ENCODE measurements at places on chromosomes 2 and 18.

DNA sequence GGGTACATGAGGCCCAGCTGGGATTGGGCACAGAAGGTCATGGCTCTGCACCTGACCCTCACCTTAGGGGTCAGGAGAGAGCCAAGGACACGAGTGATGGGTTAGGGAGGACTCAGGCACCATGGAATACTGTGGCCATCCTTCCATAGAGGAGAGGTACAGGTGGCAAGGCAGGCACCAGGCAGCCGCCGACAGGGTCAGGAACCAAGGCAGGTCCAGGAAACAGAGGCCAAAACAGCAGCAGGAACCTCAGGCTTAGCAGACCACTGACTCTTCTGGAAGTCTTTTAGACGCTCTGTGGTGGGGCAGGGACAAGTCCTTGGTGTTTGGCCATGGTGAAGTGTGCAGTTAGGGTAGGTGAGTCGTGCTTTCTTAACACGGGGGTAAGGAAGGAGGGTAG is 128.0 kb downstream of the NEDD4L start:
- DNase-seq = no peak

DNA sequence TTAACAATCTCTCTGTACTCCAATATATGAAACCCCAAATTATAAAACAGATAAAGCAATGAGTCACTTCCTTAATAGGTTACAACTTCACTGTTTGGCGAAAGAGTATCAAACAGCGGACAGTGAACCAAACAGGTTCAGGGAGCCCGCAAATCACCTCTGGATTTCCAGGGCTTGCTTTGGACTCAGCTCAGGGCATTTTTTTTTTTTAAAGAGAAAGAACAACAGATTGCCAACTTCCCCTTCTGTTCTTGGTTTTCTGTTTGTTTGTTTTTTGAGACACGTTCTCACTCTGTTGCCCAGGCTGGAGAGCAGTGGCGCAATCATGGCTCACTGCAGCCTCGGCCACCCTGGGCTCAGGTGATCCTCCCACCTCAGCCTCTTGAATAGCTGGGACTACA is 52.7 kb downstream of the ABCB11 start:
- peak; percentile 34 for DNase-seq

- DNase-seq = no peak
Observed at GRCh38 chr2:235244255-235245220, 249.3 kb upstream of the AGAP1 start.

GRCh38 chr2:228673876-228674554 is 492.5 kb upstream of the SPHKAP start:
- DNase-seq = no peak

DNA sequence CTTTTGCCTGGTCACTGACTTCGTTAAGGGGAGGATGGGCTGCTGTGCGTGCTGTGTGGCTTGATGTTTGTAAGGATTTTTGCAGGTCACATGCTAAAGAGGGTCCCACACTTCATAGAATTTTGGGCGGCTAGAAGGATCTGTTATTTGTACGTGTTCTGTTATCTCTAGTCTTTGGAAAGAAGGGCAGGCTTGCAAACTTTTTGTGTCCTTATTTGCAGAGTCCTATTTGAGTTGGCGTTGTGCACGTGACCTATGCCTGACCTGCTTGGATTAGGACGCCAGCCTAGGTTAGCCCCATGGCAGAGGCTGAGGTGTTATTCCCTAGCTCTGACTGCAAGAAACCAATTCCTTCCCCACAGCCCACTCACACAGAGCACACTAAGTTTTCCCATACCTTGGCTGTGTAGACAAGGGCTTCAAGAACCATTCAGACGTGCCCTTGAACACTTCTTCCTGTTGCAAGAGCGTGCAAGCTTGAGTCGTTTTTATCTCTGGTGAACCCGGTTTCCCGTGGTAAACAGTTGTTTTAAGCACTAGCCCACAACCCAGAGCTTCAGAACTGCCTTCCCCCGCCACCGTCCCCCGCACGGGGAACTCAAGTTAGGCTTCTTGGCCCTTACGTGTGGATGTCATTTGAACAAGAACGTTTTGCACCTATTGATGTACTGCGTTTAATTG is 94.6 kb downstream of the LDLRAD4 start:
- peak; percentile 77 for DNase-seq

GRCh38 chr2:7835693-7836680 is 845.9 kb upstream of the ID2 start:
- DNase-seq = peak; percentile 27

- no peak for DNase-seq
Observed at GRCh38 chr2:164979113-164979512, 23.8 kb upstream of the SLC38A11 start.

DNA sequence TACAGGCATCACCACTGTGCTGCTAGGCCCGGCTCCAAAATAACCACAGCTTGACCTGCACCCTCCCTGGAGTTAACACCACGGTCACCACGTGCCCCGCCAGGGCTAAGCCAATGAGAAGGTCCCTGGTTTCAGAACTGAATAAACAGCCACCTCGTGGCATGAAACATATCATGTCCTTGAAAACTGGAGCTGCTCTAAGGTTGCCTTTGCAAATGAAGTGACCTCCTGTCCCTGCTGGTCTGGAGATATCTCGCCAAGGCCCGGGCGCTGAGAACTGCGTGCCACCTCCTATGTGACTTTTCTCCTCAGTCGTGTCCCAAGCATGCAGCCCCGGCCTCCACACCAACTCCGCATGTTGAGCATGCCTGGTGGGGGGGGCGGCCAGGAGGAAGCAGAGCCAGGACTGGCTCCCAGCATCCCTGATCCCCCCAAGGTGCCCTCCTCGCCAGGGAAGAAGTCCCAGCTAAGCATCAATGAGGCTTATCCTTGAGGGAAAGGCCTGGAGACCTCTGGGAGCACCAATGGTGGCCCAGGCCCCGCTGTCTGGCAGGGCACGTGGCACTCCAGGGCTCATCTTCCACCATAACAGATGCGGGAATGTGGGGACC is 16.3 kb upstream of the KCNG2 start:
- DNase-seq = no peak

- DNase-seq = no peak
Observed at GRCh38 chr2:12816379-12817306, 99.9 kb downstream of the TRIB2 start.

GRCh38 chr2:203591642-203592041 is 56.5 kb upstream of the RAPH1 start:
- DNase-seq = peak; percentile 7

- no peak for DNase-seq
Observed at GRCh38 chr2:119706221-119706620, 27.2 kb downstream of the TMEM177 start.

GRCh38 chr18:48583573-48583972 is 44.7 kb downstream of the CTIF start:
- no peak for DNase-seq

GRCh38 chr2:196239622-196240587 is 68.5 kb upstream of the STK17B start:
- peak; percentile 91 for DNase-seq

DNA sequence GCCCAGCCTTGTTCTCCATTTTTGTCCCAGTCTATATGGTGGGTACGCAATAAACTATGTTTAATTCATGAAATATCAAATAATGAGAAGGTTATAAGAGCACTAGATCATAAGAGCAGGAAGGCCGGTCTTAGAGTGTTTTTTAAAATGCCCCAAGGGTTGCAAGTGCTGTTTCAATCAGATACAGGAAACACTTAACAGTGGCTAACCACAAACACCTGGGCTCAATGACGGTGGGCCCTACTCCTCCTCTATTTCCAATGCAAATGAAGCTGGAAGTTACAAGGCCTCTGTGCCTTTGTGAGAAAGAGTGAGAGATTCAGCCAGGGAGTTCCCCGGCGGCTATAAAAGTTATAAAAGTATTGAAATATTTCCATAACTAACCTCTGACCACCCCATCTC is 18.9 kb upstream of the WDR33 start:
- DNase-seq = peak; percentile 39

DNA sequence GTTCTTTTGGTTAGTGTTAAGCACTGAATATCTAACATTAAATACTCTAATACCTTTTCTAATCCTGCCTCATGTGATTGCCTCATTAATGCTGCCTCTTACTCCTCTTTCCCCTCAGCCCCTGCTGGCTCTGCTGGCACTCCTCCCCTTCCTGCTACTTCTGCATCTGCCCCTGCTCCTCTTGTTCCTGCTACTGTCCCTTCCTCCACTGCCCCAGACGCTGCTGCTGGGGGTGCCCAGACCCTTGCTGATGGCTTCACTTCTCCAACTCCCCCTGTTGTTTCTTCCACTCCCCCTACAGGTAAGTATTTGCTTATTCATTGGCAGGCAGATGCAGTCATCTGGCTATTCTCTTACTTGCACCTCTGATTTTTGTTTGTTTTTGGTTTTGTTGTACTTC is 68.5 kb downstream of the ABI2 start:
- DNase-seq = no peak

GRCh38 chr2:170213651-170214050 is 35.7 kb downstream of the MYO3B start:
- peak; percentile 32 for DNase-seq

GRCh38 chr2:58853420-58853819 is 612.3 kb upstream of the FANCL start:
- DNase-seq = no peak

DNA sequence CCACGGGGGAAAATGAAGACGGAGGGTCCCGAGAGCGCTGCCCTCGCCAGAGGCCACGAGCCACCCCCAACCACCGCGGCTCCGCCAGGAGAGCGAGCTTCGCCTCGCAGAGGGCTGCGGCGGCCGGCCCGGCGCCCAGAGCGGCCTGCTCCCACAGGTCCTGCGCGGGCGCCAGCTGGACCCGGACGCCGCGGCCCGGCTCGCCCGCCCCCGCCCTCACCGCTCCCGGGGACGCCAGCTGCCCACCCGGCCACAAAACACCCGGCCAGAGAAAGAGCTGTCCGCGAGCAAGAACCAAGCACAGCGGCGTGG is 709 bp downstream of the PTPN2 start:
- peak; percentile 31 for DNase-seq

DNA sequence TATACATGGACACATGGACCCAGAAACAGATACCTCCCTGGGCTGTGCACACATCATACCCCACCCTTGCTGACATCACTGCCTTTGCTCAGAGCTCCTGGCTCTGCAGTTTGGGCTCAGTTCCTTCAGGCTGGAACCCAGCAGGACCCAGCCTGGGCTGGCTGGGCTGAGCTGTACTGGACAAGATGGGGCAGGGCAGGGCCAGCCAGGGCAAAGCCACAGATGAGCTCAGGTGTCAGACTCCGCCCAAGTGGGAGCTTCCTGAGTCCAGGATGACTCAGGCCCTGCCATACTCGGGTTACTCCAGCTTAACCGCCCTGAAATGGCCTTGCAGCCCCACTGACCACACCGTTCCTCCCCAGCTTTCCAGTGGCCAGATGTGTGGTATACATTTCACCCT is 284.9 kb downstream of the OSR1 start:
- DNase-seq = no peak

GRCh38 chr2:150788426-150789140 is 301.1 kb upstream of the RND3 start:
- no peak for DNase-seq

DNA sequence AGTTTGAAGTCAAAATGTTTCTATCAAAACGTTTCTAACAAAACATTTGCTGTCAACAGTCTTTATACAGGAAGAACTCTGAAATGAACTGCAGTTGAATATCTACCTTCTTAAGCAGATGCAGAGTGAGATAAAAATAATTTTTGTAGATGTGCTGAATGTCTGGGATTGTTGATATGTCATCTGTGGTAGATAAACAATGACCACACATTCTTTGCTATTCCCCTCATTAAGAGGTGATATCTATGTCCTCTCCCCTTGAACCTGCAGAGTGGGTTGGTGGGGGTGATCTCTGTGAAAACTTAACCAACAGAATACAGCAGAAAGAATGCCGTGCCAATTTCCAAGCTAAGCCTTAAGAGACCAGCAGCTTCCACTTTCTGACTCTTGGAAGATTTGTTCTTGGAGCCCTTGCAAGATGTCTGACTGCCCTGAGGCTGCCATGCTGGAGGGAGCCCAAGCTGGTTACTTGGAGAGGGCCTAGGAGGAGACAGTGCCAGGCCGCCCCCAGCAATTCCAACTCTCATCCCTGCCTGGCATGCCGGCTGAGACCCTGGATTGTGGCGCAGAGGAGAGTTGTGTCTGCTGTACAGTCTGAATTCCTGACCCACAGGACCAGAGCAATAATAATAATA is 80.8 kb downstream of the COLEC12 start:
- peak; percentile 14 for DNase-seq

- no peak for DNase-seq
Observed at GRCh38 chr2:68134554-68134953, 23.1 kb upstream of the PNO1 start.

GRCh38 chr2:221423210-221423804 is 148.8 kb downstream of the EPHA4 start:
- DNase-seq = no peak

GRCh38 chr2:15909157-15909556 is 31.2 kb upstream of the MYCN start:
- DNase-seq = no peak

DNA sequence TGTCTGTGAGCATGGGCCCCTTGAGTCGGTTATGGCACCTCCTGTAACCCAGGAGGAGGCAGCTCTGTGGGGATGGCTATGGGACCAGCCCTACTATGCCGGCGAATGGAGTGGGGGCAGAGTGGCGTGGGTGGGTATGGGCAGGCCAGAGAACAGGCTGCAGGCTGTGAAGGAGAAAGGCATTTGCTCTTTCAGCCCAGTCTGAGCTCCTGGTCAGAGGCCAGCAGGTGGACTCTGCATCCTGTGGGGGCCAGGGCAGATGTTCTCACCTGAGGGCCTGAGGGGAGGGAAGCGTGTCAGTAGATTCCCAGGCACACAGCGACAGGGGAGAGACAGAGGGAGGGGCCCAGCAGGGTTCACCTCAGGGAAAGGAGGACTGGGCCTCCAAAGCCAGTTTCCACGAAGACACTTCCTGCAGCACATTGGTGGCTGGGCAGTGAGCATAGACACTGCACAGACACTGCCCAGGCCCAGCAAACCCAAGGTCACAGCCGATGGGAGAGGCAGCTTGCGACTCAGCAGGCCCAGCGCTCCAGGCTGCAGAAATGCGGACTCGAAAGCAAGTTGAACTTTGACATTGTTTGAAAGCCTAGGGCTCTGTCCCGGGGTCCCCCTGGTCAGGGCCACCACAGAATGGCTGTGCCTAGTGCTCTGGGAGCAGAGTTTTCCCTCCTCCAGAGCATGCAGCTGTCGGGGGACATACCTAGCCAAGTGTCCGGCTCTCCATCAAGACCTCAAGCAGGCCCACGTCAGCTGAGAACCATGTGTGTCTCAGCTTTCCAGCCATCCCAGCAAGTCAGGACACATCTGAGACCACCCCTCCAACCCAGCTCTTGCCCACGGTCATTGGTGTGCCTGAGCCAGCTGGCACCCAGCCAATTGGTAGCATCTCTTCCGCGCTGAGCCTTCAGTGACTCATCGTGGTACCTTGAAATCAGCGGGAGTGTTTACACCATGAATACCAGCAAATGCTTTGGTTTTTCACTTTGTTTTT is 53.8 kb downstream of the TGOLN2 start:
- no peak for DNase-seq

DNA sequence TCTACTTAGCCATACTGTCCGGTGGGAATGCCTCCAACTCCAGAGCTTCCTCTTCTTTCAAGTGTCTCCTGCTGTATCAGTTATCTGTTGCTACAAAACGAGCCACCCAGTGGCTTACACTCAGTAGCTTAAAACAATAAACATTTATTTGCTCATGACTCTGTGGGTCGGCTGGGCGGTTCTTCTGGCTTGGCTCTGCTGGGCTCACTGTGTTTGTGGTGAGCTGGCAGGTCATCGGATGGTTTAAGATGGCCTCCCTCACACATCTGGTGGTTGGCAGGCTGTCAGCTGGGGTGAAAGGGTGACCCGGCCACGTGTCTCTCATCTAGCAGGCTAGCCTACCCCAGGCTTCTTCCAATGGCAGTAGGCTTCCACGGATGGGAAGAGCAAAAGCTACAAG is 122.4 kb upstream of the SLC1A4 start:
- DNase-seq = no peak

- DNase-seq = no peak
Observed at GRCh38 chr18:49994410-49994809, 181.1 kb upstream of the ACAA2 start.

- DNase-seq = no peak
Observed at GRCh38 chr2:190512539-190513095, 21.9 kb downstream of the NEMP2 start.

Data from hematopoietic multipotent progenitor cell treated with erythropoietin and hydrocortisone succinate and interleukin-3 and kit ligand, for 6 days (in vitro differentiated cells).